ENCODE measurements at places on chromosomes 1 and 21. TPM values are rescaled to one million over a fixed set of nuclear protein-coding genes. Genes with fewer than 3 reads are reported as not detected.

GRCh38 chr1:3614755-3615742, 3.7 kb upstream of the MEGF6 start:
- no peak for DNase-seq

DNA sequence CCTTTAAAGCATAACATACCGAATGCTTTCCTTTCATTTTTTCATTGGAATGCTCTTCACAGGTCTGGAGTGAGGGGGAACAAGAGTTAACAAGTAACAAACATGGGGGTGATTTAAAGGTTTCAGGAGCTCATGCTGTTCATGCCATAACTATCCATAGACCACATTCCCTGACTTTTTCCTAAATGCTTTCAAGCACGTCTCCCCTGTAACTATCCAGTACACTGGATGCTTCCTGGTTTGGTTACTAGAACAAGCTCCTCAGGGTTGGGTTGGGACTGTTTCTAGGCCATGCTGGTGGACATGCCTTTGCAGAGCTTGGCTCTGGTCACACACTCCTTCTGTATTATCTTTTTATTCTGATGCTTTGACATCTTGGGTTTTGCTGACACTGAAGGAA, 38.6 kb downstream of the KCNK1 start:
- no peak for DNase-seq

DNA sequence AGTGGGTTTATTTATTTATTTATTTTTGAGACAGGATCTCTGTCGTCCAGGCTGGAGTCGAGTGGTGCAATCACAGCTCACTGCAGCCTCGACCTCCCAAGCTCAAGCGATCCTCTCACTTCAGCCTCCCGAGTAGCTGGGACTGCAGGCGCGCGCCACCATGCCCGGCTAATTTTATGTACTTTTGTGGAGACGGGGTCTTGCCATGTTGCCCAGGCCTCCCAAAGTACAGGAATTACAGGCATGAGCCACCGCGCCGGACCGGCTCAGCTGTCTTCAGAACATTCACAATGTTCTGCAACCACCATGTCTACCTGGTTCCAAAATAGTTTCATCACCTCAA, 406 bp upstream of the DNAJC8 start:
- DNase-seq: no peak

DNA sequence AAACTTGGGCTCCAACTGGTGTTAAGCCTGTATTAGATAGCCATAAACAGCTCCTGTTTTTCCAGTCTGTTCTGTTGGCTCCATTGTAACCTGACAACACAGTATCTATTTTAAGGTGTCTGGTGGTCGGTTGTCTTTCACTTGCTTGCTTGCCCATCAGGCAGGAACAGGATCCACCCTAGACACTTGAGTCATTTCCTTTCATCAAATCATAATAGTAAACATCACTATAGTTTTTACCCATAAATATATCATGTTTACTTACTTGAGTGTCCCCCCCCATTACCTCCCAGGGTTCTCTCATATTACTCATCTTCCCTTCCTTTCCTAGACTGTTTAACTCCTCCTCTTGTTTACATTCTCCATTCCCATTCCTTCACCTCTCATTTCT, 2.9 kb downstream of the DDI2 start:
- DNase-seq: no peak

DNA sequence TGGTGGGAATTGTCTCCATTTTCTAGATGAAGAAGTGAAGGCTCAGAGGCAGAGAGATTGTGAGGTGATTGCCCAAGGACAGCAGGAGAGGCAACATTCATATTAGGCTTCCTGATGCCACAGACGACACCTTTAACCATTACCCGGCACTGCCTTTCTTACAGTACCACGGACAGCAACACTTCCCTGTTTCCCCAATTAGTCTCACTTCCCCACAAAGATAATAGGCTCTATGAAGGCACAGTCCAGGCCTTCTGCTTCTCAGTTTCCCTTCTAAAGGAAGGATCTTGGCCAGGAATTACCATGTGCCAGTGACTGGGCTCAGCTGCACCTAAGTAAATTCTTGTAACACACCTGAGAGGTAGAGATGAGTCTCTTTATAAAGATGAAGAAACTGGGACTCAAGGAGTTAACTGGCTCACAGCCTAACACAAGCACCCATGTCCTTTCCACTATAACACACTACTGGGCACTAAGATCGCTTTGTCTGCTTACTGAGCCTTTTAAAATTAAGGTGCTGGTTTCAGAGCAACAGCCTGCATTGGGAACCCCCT, 9.6 kb downstream of the IGSF9 start:
- DNase-seq: no peak

- no peak for DNase-seq
Observed at GRCh38 chr1:20405893-20406604, 80.0 kb downstream of the CAMK2N1 start.

Gene FCRL5
- not detected for polyA plus RNA-seq

Gene TFAP2E
- 0.06 TPM for polyA plus RNA-seq

Gene CYP4X1
- not detected for polyA plus RNA-seq

Gene SPATA1
- polyA plus RNA-seq: 0.81 TPM

Gene AADACL3
- polyA plus RNA-seq: not detected

Gene CFAP141
- polyA plus RNA-seq: not detected
